ENCODE measurements at places on chromosomes 3 and 15. TPM values are rescaled to one million over a fixed set of nuclear protein-coding genes. Genes with fewer than 3 reads are reported as not detected.

ARGFX gene
- total RNA-seq, result not detected

CCDC191 gene
- total RNA-seq, result 3.1 TPM

ERICH6 gene
- total RNA-seq, result not detected

GLT8D1 gene
- 29.0 TPM for total RNA-seq

GNAT1 gene
- total RNA-seq, result not detected

ITPKA gene
- 36.1 TPM for total RNA-seq

DNA sequence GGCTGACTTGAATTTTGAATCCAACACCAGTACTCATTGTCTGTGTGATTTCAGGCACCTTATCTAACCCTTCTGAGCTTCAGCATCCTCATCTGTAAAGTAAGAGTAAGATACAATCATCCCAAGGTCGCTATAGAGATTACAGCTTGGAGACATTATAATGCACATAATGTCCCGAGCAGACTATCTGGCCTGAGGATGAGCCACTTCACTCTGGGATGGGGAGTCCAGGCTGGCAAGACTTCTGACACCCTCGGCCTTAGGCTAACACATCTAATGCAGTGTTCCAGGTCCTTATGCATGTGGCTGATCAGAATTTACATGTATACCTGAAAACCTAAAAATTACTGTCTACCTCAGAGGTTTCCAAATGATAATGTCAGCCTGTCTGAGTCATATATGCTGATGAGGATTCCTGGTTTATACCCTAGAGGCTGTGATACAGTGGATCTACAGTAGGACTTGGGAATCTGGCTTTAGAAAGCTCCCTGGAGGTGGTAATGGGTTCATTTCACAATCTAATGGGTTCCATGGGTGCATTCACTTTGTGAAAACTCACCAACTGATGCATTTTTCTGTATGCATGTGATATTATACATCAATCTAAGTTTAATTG lies 229.0 kb upstream of the SLCO3A1 start:
- no peaks in the 10 kb centered on the region for H3K36me3 ChIP-seq
- no peaks in the 10 kb centered on the region for H3K4me1 ChIP-seq
- no peak overlapping the region for H3K27ac ChIP-seq
- DNase-seq, result no peak

DNA sequence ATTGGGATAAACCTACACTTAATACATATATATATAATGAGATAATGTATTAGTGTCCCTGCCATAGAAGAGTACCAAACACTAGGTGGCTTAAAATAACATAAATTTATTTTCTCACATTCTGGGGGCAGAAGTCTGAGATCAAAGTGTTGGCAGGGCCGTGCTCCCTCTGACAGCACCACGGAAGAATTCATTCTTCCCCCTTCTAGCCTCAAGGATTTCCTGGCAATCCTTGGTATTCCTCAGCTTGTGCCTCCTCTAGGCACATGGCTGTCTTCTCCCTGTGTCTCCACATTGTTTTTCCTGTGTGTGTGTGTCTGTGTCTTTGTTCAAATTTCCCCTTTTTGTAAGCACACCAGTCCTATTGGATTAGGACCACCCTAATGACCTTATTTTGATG lies 115.2 kb upstream of the AGBL1 start:
- no peaks in the 10 kb centered on the region for H3K36me3 ChIP-seq
- DNase-seq, result no peak
- no peaks in the 10 kb centered on the region for H3K4me1 ChIP-seq
- H3K27me3 ChIP-seq, result no peaks in the 10 kb centered on the region

DNA sequence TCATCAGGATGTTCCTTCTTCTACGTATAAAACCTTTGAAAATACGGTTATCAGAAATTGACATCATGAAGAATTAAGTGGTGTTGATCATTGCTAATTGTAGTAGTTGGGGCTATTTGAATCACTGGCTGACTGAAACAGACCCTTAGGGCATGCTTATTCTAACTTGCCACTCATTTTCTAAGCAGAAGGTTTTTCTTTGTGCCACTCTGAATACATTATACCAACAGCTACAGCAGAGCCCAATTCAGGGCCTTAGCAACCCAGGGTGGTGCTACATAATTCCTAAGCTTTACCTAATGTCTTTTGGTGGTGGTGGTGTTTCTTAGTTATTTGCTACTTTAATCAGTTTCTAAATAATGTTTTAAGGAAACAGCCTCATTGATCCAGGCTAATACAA lies 524.2 kb downstream of the NLGN1 start:
- no peak overlapping the region for H3K4me3 ChIP-seq
- H3K27ac ChIP-seq, result no peak overlapping the region
- no peaks in the 10 kb centered on the region for H3K27me3 ChIP-seq
- no peaks in the 10 kb centered on the region for H3K36me3 ChIP-seq
- no peaks in the 10 kb centered on the region for H3K4me1 ChIP-seq
- DNase-seq, result no peak

- peaks cover 3% of the 10 kb centered on the region for H3K36me3 ChIP-seq
- H3K27me3 ChIP-seq, result peaks cover 4% of the 10 kb centered on the region
- no peaks in the 10 kb centered on the region for H3K4me1 ChIP-seq
- H3K4me3 ChIP-seq, result no peak overlapping the region
- no peak overlapping the region for H3K27ac ChIP-seq
Observed at GRCh38 chr3:195761567-195762248, 40.9 kb downstream of the MUC20 start.

DNA sequence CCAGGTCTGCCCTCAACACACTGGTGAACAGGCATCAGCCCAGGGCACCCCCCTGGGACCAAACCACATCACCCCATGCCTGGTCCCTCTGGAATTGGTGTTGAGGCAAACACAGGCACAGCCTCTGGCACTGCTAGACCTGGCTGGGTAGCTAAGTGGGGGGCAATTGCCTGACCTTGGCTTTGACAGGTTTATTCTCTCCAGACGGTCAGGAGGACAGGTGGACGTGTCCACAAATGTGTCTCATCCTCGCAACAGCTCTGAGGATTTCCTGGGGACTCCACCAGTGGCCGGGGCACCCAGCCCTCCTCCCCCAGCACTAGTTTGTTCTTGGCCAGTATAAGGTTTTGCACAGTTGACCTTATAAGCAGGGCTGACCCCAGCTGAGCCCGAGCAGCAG lies 31.3 kb downstream of the TKT start:
- H3K4me3 ChIP-seq, result no peak overlapping the region
- H3K27me3 ChIP-seq, result no peaks in the 10 kb centered on the region
- H3K27ac ChIP-seq, result no peak overlapping the region
- peaks cover 23% of the 10 kb centered on the region for H3K36me3 ChIP-seq

DNA sequence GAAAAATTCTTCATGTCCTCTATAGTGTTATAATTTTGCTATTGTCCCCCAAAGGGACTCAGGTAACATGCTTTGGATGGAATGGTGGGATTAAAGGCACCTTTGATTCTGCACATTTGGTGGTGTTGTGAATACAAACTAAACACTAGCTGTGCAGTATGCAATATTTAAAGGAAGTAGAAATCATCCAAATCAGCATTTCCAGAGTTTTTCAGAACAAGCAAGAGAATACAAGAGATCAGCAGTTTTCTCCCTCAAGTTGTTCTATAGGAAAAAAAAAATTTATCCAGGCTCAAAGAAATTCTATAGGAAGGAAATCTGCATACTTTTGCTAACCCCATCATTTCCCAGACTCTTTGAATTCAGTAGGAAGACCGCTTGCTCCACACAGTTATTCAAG lies 10.2 kb upstream of the ADIPOQ start:
- H3K4me1 ChIP-seq, result no peaks in the 10 kb centered on the region
- DNase-seq, result no peak
- peaks cover 5% of the 10 kb centered on the region for H3K27me3 ChIP-seq
- H3K36me3 ChIP-seq, result no peaks in the 10 kb centered on the region
- H3K27ac ChIP-seq, result no peak overlapping the region
